Activated CD4-positive, alpha-beta T cell treated with anti-CD3 and anti-CD28 coated beads for 36 hours (primary cell): ENCODE measurements at places on chromosomes 5 and 9.

DNA sequence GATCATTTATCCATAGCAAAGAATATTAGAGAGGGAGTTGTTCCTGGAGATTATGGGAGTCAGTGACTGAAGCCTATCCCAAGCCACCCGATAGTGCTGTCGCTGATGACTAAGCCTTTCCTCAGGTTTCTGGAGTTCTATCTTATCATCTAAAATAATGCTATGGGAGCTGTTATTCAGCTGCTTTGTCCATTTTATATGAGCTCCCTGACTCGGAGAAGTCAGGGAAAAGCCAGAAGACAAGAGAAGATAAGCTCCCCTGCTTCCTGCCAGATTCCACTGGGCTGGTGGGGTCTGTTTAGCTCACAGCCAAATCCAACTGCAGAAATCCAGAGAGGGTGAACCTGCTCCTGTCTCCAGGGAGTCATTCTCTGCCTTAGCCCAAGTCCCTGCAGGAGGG lies 148.2 kb downstream of the DROSHA start:
- no peak overlapping the region for H3K27ac ChIP-seq
- H3K36me3 ChIP-seq, result no peaks in the 10 kb centered on the region
- no peaks in the 10 kb centered on the region for H3K4me1 ChIP-seq
- no peak overlapping the region for H3K4me3 ChIP-seq
- no peak for DNase-seq
- H3K27me3 ChIP-seq, result peaks cover 9% of the 10 kb centered on the region

GRCh38 chr5:98770911-98771322 lies 2.5 kb upstream of the RGMB start:
- peak overlapping the region; percentile 76 for H3K4me3 ChIP-seq
- peaks cover 52% of the 10 kb centered on the region for H3K4me1 ChIP-seq
- peak overlapping the region; percentile 73 for H3K27ac ChIP-seq
- peaks cover 39% of the 10 kb centered on the region for H3K27me3 ChIP-seq
- peaks cover 2% of the 10 kb centered on the region for H3K36me3 ChIP-seq
- no peak for DNase-seq

GRCh38 chr9:69079186-69079585 lies 43.6 kb downstream of the FXN start:
- peaks cover 13% of the 10 kb centered on the region for H3K36me3 ChIP-seq
- no peak overlapping the region for H3K4me3 ChIP-seq
- no peak for DNase-seq
- no peak overlapping the region for H3K27ac ChIP-seq

- peaks cover 4% of the 10 kb centered on the region for H3K4me1 ChIP-seq
- no peak overlapping the region for H3K27ac ChIP-seq
- H3K36me3 ChIP-seq, result peaks cover 41% of the 10 kb centered on the region
- H3K4me3 ChIP-seq, result no peak overlapping the region
- DNase-seq, result no peak
Observed at GRCh38 chr5:137710086-137710485, 25.8 kb downstream of the KLHL3 start.

DNA sequence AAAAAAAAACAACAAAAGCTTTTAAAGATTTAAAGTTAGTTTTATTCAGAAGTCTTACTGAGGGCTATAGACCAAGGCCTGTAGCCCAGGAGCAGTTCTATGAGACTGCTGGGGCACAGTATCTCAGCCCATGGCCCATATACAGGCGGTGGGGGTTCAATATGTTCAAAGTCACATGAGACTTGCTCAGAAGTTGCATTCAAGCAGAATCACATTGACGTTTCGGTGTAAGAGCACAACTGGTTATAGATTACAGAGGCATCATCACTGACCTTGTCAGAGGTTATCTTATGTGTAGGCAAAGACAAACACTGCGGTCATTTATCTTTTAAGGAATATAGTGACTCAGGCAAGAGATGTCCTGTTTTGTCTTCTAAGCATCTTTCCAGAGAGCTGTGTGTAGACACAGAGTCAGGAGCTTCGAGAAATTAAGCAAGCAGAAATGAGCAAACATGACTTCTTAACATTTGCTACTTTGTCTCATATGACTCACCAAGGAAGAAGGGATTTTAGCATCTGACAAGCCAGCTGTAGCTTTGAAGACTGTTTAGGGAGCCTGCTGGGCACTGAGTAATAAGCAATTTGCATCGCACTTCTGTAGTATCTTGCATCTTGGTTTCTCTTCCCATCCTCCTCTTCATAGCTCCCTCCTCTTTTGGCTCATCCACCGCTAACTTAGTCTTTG lies 12.9 kb upstream of the F2RL1 start:
- no peak overlapping the region for H3K4me3 ChIP-seq
- DNase-seq, result no peak
- H3K27me3 ChIP-seq, result peaks cover 2% of the 10 kb centered on the region

GRCh38 chr9:28212979-28213378 lies 639.7 kb upstream of the C9orf72 start:
- H3K27me3 ChIP-seq, result no peaks in the 10 kb centered on the region
- DNase-seq, result no peak
- no peak overlapping the region for H3K4me3 ChIP-seq

DNA sequence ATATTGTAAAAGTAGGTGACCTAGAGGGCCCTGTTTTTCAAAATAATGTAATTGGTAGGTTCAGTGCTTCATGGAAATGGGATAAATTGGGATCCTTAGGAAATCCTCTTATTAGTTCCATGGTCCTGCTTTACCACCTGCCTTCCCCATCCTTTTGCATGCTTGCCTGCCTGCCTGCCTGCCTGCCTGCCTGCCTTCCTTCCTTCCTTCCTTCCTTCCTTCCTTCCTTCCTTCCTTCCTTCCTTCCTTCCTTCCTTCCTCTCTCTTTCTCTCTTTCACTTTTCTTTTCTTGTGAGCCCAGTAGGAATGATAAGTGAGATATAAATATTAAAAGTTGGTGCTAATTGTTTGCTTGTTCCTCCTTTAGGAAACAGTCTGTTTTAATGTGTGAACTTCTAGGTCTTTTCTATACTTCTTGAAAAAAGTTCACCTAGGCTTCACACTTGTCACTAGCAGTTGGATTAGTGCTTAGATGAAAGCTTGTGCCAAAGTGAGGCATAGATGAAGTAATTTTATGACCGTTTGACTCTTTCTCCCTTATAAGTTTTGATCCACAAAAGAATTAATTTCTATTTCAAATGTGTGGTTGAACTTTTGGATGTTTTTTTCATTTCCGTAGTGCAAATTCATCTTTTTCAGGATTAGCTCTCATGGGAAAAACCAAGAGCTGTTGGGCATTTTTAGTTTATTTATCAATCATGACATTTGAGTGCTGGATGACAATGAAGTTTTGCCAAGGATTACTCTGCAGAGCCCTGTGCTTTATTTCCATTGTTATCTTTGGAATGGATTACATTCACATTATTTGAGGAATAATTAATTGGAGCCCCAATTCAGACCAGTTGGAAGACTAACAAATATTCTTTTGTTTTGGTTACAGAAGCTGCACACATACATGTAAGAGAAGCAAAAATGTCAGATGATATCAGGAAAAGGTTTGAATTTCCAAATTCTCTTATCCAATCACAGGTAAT lies 30.7 kb downstream of the FOCAD start:
- H3K4me3 ChIP-seq, result no peak overlapping the region
- no peaks in the 10 kb centered on the region for H3K4me1 ChIP-seq
- H3K27me3 ChIP-seq, result no peaks in the 10 kb centered on the region

DNA sequence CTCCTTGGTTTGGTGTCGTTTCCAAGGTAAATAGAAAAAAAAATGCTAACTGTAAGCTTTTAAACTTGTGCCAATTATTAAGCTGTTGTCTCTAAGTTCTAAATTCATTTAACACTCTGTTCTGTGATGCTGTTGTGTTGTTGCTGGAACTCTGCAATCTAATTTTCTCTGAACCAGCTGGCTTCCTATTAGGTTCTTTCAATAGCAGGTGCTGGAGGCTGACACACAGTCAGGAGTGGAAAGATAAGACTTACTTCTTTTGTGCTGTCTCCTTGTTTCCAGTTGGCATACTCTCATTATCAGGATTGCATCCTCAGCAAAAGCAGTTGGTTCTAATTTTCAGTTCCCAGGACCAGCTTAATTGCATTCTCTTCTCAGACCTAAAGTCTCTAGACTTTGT lies 1252.6 kb upstream of the NUDT12 start:
- no peaks in the 10 kb centered on the region for H3K4me1 ChIP-seq
- no peaks in the 10 kb centered on the region for H3K36me3 ChIP-seq
- no peak overlapping the region for H3K27ac ChIP-seq
- no peak overlapping the region for H3K4me3 ChIP-seq

- no peaks in the 10 kb centered on the region for H3K27me3 ChIP-seq
- no peaks in the 10 kb centered on the region for H3K36me3 ChIP-seq
- DNase-seq, result no peak
- no peak overlapping the region for H3K4me3 ChIP-seq
- no peak overlapping the region for H3K27ac ChIP-seq
Observed at GRCh38 chr5:86070719-86071118, 547.0 kb upstream of the COX7C start.

- peaks cover 13% of the 10 kb centered on the region for H3K4me1 ChIP-seq
- H3K27me3 ChIP-seq, result peaks cover 4% of the 10 kb centered on the region
- H3K36me3 ChIP-seq, result no peaks in the 10 kb centered on the region
Observed at GRCh38 chr5:95083606-95084005, 201.3 kb downstream of the MCTP1 start.

GRCh38 chr5:133051061-133051541 lies 712 bp upstream of the HSPA4 start:
- no peak for DNase-seq
- no peaks in the 10 kb centered on the region for H3K27me3 ChIP-seq
- H3K4me3 ChIP-seq, result peak overlapping the region; percentile 98
- peaks cover 39% of the 10 kb centered on the region for H3K36me3 ChIP-seq
- H3K4me1 ChIP-seq, result peaks cover 39% of the 10 kb centered on the region
- H3K27ac ChIP-seq, result peak overlapping the region; percentile 100

DNA sequence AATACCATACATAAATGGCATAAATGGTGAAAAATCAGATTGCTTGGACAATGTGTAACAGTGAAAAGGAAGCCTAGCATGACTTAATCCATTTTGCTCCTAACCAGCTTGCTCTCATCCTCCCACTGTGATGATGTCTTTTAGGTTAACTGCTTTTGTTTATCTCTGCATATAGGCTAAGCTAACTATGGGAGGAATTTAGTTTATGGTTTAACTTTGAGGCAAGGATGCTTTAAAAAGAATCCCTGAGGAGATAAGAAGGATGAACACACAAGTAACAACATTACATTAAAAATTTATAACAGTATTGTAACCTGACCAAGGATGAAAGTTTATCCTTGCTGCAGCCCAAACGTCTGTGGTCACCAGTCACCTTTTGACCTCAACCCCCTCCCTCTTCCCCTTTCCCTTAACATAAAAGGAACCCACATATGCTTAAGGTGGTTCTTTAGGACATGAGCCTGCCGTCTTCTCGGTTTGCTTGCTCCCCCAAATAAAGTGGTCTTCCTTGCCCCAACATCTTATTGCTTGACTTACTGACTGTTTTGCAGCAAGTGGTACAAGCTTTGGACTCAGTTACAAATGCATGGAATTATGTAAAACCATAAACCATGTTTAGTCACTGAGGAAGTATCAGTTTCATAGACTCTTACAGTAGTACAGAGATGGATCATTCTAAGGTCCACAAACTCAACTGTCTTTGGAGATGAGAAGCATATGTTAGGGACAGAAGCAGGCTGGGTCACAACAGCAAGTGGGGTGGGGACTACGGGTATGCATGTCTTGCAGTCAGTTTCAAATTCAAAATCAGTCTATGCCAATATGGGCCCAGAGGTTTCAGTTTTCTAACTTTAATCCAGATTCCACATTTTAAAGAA lies 31.3 kb downstream of the AGXT2 start:
- no peak for DNase-seq
- peaks cover 23% of the 10 kb centered on the region for H3K27me3 ChIP-seq
- H3K27ac ChIP-seq, result no peak overlapping the region

GRCh38 chr5:135887881-135888614 lies 7.6 kb downstream of the IL9 start:
- no peak overlapping the region for H3K4me3 ChIP-seq
- no peak for DNase-seq
- H3K36me3 ChIP-seq, result no peaks in the 10 kb centered on the region
- peaks cover 42% of the 10 kb centered on the region for H3K27me3 ChIP-seq
- no peak overlapping the region for H3K27ac ChIP-seq

GRCh38 chr5:36982146-36982545 lies 105.6 kb downstream of the NIPBL start:
- H3K4me1 ChIP-seq, result peaks cover 44% of the 10 kb centered on the region
- no peak overlapping the region for H3K27ac ChIP-seq
- no peak overlapping the region for H3K4me3 ChIP-seq
- H3K27me3 ChIP-seq, result no peaks in the 10 kb centered on the region
- DNase-seq, result no peak

DNA sequence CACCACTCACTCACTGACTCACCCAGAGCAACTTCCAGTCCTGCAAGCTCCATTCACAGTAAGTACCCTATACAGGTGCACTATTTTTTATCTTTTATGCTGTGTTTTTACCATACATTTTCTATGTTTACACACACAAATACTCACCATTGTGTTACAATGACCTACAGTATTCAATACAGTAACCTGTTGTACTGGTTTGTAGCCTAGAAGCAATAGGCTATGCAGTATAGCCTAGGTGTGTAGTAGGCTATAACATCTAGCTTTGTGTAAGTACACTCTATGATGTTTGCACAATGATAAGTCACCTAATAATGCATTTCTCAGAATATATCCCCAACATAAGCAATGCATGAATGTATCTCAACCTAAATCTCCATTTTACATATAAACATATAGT lies 541.1 kb downstream of the NR2F1-AS1 start:
- H3K36me3 ChIP-seq, result no peaks in the 10 kb centered on the region
- no peak overlapping the region for H3K4me3 ChIP-seq
- no peaks in the 10 kb centered on the region for H3K27me3 ChIP-seq
- H3K4me1 ChIP-seq, result no peaks in the 10 kb centered on the region

DNA sequence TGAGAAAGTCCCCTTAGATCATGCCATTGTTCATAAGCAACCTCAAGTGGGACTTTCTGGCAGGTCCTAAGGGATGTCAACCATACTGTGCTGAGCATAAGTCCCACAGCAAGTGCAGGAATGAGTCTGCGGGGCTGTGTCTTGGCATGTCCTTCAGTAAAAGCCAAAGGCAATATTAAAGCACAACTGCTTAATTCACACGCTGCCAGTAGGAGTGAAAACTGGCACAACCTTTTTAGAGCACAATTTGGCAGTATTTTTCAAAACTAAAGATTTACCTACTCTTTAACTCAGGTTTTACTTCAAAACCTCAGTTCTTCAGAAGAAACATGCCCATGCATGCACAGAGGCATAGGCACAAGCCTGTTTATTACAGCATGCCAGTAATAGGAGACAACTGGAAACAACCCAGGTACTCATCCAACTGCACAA lies 24.4 kb upstream of the SMAD5 start:
- no peaks in the 10 kb centered on the region for H3K4me1 ChIP-seq
- peaks cover 8% of the 10 kb centered on the region for H3K27me3 ChIP-seq
- DNase-seq, result no peak
- no peak overlapping the region for H3K4me3 ChIP-seq
- H3K27ac ChIP-seq, result no peak overlapping the region
- no peaks in the 10 kb centered on the region for H3K36me3 ChIP-seq

- no peak overlapping the region for H3K27ac ChIP-seq
- no peaks in the 10 kb centered on the region for H3K27me3 ChIP-seq
- DNase-seq, result no peak
- no peaks in the 10 kb centered on the region for H3K4me1 ChIP-seq
- H3K4me3 ChIP-seq, result no peak overlapping the region
Observed at GRCh38 chr9:42396318-42396717, 212.9 kb downstream of the SPATA31A6 start.

- H3K27me3 ChIP-seq, result no peaks in the 10 kb centered on the region
- no peaks in the 10 kb centered on the region for H3K36me3 ChIP-seq
- H3K27ac ChIP-seq, result no peak overlapping the region
Observed at GRCh38 chr9:108835831-108836230, 20.0 kb downstream of the ACTL7B start.
